ENCODE measurements at places on chromosomes 2 and 18. TPM values are rescaled to one million over a fixed set of nuclear protein-coding genes. Genes with fewer than 3 reads are reported as not detected.

GRCh38 chr2:8193686-8194615, 487.9 kb upstream of the ID2 start:
- DNase-seq = no peak
- no peak overlapping the region for H3K4me3 ChIP-seq
- H3K36me3 ChIP-seq = no peaks in the 10 kb centered on the region
- peak overlapping the region; percentile 25 for H3K27ac ChIP-seq
- H3K27me3 ChIP-seq = no peaks in the 10 kb centered on the region
- peaks cover 17% of the 10 kb centered on the region for H3K4me1 ChIP-seq

DNA sequence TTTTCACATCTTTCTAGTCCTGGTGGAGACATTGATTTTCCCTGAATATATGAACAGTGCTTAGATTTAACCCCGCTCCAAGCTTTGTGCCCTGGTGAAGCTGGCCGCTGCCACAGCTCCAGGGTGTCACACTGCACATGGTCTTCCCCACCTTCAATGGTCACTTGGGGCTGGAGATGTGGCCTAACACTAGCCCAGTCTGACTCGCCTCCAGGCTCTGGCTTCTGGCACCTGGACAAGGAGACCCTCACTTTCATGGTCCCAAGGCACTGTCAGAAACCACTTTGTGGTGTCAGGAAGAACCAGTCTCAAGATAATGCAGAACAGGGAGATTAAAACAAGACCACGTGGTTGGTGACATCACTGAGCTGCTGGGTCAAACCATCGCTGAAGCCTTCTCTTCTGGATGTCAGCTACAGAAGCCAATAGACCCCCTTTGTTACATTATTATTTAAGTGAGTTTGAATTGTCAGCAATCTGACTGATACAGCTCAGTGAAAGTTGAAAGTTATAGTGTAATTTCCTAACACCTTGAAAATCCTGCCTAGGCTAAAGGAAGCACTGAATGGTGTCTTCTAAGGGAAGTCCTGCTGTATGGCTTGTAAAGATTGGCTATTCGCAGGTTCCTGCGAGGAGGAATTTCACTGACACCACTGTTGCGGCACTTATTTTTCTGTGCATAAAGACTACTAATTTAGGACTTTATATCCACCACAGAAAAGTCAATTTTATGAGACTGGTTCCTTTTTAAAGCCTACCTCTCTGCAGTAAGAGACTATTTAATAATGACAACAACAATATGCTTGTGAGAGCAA, 55.0 kb upstream of the CTDP1 start:
- no peak overlapping the region for H3K4me3 ChIP-seq
- H3K36me3 ChIP-seq = no peaks in the 10 kb centered on the region
- H3K4me1 ChIP-seq = no peaks in the 10 kb centered on the region
- DNase-seq = no peak
- H3K27me3 ChIP-seq = peaks cover 48% of the 10 kb centered on the region

- no peaks in the 10 kb centered on the region for H3K36me3 ChIP-seq
- H3K4me1 ChIP-seq = no peaks in the 10 kb centered on the region
- no peaks in the 10 kb centered on the region for H3K27me3 ChIP-seq
- no peak overlapping the region for H3K27ac ChIP-seq
- DNase-seq = peak; percentile 72
- no peak overlapping the region for H3K4me3 ChIP-seq
Observed at GRCh38 chr2:40584432-40584831, 132.5 kb upstream of the SLC8A1 start.

DNA sequence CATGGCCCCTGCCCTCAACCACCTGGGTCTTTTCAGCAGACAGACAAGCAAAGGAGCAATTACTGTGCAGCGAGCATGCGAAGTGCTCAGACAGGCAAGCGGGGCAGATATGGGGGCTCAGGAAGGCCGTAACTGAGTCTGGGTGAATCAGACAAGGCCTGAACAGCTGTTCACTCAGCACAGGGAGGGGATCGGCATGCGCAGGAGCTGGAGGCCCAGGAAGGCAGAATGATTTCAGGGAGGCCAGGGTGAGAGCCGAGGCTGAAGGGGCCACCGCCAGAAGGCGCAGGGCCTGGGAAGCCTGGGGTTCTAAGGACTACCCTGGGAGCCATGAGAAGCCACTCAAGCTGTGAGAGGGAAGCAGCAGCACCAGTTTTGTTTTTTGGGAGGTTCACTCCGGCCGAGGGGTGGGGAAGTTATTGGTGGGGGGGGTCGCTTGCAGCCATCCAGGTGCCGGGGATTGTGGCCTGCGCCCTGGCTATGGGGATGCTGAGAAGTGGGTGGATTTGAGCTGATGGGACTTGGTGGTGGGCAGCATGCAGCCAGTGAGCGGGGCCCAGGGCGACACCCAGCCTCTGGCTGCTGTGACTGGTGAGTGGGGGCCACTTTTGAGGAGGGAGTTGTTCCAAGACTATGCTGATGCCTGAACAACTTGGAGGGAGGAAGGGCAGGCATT, 132.2 kb downstream of the TSN start:
- no peaks in the 10 kb centered on the region for H3K4me1 ChIP-seq
- H3K36me3 ChIP-seq = no peaks in the 10 kb centered on the region
- H3K27ac ChIP-seq = no peak overlapping the region
- peaks cover 5% of the 10 kb centered on the region for H3K27me3 ChIP-seq
- no peak for DNase-seq

DNA sequence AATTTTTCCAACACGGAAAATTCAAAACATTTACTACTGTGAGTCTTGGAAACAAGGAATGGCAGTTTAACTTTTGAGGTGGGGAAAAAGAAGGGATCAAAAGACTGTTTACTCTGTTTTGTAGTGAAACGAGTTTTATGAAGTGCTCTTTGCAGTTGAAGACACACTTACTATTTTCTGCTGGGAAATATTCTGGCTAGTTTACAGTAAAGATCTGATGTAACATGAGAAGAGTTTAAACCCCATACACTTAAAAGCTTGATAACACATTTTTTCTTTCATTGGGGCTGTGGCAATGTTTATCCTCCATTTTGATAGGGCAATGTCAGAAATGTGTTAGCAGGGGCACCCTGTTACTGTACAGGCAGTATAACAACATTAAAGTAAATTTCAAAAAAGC, 124.9 kb upstream of the SMAD7 start:
- DNase-seq = peak; percentile 46
- H3K4me3 ChIP-seq = no peak overlapping the region

DNA sequence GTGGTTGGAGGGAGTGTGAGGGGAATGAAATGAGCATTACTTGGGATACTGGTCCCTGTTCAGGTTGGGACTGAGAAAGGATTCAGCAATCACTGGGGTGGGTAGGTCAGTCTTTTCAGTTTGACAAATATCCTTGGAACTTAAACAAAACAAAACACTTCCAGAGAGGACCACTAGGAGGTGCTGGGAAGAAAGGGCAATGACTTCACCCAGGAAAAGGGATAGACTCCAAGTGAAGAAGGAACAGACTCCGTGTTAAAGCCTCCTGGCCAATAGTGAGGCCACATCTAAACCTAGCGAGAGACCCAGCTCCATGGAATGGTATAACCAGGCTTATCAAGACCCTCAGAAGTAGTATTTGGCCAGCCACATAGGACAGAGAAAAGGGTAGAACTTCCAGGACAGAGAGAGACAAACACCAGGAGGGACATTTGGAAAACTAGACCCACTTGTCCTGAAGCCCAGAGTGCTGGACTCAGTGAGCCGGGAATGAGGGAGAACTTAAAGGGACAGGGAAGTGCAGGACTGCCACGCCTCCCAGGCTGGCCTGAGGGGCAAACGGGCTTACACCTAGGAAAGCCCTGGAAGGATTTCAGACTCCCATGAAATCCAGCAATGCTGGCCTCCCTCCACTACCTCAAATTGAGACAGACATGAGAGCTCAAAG, 19.6 kb upstream of the KCNG3 start:
- DNase-seq = peak; percentile 43
- H3K4me1 ChIP-seq = no peaks in the 10 kb centered on the region
- no peak overlapping the region for H3K4me3 ChIP-seq
- no peak overlapping the region for H3K27ac ChIP-seq

DNA sequence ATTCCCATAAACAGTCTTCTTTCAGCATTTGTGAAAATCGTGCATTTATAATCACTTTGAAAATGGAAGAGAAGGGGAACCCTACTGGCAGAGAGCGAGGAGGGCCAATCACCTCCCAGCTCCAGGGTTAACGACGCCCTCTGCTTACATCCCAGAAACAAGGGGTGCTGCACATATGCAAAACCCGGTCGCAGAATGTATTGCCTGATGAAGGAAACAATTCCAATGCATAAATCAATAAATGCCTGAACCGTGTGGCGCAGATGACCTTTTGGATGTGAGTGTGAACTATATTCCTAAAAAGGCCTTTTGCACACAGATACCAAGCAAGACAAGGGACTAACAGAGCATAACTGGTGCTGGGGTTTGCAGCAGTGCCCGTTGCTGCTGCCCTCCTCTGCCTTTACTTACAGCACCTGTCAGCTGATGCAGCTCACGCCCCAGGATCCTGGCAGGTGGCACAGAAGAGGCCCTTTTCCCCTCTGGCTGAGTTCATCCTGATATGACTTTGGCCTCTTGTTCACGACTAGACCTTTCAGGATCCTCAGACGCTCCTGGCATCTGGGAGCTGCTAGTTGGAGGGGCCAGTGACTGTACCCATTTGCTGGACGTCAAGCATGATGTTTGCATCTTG, 67.8 kb downstream of the MYT1L start:
- DNase-seq = no peak
- no peak overlapping the region for H3K27ac ChIP-seq
- no peak overlapping the region for H3K4me3 ChIP-seq
- H3K36me3 ChIP-seq = no peaks in the 10 kb centered on the region

DNA sequence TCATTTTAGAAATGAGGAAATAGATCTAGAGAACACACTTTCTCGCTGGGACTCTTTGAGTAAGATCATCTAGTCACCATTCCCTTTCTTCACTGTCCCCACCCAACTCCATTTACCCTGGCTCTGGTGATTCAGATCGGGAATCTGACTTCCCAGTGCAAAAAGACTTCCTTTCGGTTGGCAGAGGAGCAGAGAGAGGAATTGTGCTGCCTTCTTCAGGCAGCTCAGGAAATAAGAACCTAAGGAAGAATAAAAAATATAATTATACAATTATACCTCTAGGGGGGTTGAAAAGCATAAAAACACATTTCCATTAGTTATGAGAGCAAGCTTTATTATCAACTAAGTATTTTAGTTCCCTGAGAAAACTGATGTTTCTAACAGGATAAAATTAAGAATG, 9.3 kb upstream of the MPP4 start:
- peaks cover 18% of the 10 kb centered on the region for H3K36me3 ChIP-seq
- no peaks in the 10 kb centered on the region for H3K27me3 ChIP-seq
- H3K4me3 ChIP-seq = no peak overlapping the region
- H3K27ac ChIP-seq = no peak overlapping the region
- no peaks in the 10 kb centered on the region for H3K4me1 ChIP-seq
- peak; percentile 66 for DNase-seq

GRCh38 chr2:158143703-158144360, 42.2 kb downstream of the UPP2 start:
- H3K36me3 ChIP-seq = no peaks in the 10 kb centered on the region
- DNase-seq = no peak
- H3K4me3 ChIP-seq = no peak overlapping the region

GRCh38 chr2:231235217-231235616, 36.8 kb downstream of the ARMC9 start:
- no peaks in the 10 kb centered on the region for H3K27me3 ChIP-seq
- no peak for DNase-seq
- H3K4me1 ChIP-seq = no peaks in the 10 kb centered on the region
- peaks cover 28% of the 10 kb centered on the region for H3K36me3 ChIP-seq
- H3K27ac ChIP-seq = no peak overlapping the region

GRCh38 chr2:54551123-54551756, 95.1 kb downstream of the SPTBN1 start:
- H3K36me3 ChIP-seq = no peaks in the 10 kb centered on the region
- no peak for DNase-seq
- no peaks in the 10 kb centered on the region for H3K27me3 ChIP-seq
- H3K27ac ChIP-seq = no peak overlapping the region
- H3K4me1 ChIP-seq = no peaks in the 10 kb centered on the region
- H3K4me3 ChIP-seq = no peak overlapping the region

- H3K36me3 ChIP-seq = peaks cover 9% of the 10 kb centered on the region
- no peak overlapping the region for H3K4me3 ChIP-seq
- no peaks in the 10 kb centered on the region for H3K4me1 ChIP-seq
- no peaks in the 10 kb centered on the region for H3K27me3 ChIP-seq
- H3K27ac ChIP-seq = no peak overlapping the region
- DNase-seq = no peak
Observed at GRCh38 chr2:39018638-39019037, 102.2 kb downstream of the SOS1 start.

- H3K4me3 ChIP-seq = no peak overlapping the region
- no peak overlapping the region for H3K27ac ChIP-seq
- H3K36me3 ChIP-seq = no peaks in the 10 kb centered on the region
- DNase-seq = no peak
Observed at GRCh38 chr2:184555352-184555751, 43.0 kb upstream of the ZNF804A start.

DNA sequence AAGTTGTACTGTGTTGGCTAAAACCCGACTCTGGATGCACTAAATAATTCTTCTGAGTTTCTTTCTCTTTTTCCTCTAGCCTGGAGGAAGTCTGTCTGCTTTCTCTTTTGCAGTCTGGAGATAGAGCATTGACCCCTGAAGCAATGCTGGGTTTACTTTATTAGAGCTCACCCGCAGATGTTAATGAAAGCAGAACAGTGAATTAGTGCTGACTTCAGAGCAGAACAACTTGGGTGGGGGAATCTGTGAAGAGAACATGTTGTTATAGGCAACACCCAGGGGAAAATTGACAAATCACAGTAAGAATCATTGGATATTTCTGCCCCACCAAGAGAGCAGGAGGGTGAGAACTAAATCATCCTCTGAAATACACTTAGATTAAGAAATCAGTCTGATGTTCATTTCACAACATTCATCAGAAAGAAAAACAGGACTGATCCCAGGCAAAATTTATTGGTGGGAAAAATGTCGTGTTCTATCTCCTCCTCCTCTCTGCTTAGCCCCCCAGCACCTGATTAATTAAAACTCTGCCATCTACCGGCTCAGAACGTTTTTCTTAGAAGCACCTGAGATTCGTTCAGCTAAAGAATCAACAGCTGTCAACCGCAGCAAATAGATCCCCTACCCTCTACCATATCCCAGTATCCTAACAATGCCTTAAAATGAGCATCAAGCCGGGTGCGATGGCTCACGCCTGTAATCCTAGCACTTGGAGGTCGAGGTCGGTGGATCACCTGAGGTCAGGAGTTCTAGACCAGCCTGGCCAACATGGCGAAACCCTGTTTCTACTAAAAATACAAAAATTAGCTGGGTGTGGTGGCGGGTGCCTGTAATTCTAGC, 165.1 kb downstream of the FMNL2 start:
- DNase-seq = peak; percentile 37
- H3K27me3 ChIP-seq = no peaks in the 10 kb centered on the region
- H3K4me3 ChIP-seq = no peak overlapping the region
- peaks cover 24% of the 10 kb centered on the region for H3K4me1 ChIP-seq
- H3K36me3 ChIP-seq = no peaks in the 10 kb centered on the region

- no peak overlapping the region for H3K27ac ChIP-seq
- DNase-seq = peak; percentile 45
- no peak overlapping the region for H3K4me3 ChIP-seq
- H3K36me3 ChIP-seq = no peaks in the 10 kb centered on the region
- no peaks in the 10 kb centered on the region for H3K27me3 ChIP-seq
Observed at GRCh38 chr18:74831571-74832250, 234.0 kb downstream of the ZNF407 start.

CHMP1B gene
- total RNA-seq = 69.7 TPM

SCYGR4 gene
- not detected for total RNA-seq

MTCL1 gene
- total RNA-seq = 38.6 TPM

SP100 gene
- total RNA-seq = 82.5 TPM

LYPD1 gene
- 79.7 TPM for total RNA-seq

CYP26B1 gene
- total RNA-seq = not detected

UGT1A8 gene
- not detected for total RNA-seq

SFTPB gene
- total RNA-seq = not detected

HRH4 gene
- not detected for total RNA-seq

SERPINB5 gene
- not detected for total RNA-seq
